Stimulated activated naive CD8-positive, alpha-beta T cell treated with anti-CD3 and anti-CD28 coated beads, Interleukin-15, Interleukin-2, amounts not matched to agents 100 U/mL and 50 U/mL, for 24 hours (primary cell): ENCODE measurements at places on chromosomes 7 and 10.

- DNase-seq = no peak
Observed at GRCh38 chr10:63920926-63921325, 399.7 kb downstream of the REEP3 start.

DNA sequence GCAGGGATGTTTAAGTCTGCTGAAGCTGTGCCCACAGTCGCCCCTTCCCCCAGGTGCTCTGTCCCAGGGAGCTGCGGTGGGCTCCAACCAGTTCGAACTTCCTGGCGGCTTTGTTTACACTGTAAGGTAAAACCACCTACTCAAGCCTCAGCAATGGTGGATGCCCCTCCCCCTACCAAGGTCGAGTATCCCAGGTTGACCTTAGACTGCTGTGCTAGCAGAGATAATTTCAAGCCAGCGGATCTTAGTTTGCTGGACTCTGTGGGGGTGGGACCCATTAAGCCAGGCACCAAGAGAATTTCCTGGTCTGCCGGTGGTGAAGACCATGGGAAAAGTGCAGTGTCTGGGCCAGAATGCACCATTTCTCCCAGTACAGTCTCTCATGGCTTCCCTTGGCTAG lies 56.0 kb downstream of the CCDC7 start:
- no peak for DNase-seq

DNA sequence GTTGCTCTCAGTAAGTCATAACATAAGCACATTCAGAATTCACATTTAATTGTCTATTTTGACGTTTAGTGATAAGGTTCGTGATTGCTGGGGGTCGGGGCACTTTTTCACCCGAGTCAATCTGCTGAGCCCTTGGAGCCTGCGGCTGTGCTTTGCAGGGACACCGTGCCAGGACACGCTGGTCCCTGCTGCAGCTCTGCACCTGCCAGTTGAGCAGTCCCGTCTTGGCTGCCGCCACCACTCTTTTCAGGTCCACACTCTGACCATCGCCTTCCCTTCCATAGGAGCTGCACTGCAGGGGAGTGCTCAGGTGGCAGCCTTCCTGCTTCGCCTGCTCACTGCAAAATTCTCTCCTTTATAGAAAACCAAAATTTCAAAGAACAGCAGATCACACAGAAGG lies 36.4 kb downstream of the CUL1 start:
- DNase-seq = no peak

DNA sequence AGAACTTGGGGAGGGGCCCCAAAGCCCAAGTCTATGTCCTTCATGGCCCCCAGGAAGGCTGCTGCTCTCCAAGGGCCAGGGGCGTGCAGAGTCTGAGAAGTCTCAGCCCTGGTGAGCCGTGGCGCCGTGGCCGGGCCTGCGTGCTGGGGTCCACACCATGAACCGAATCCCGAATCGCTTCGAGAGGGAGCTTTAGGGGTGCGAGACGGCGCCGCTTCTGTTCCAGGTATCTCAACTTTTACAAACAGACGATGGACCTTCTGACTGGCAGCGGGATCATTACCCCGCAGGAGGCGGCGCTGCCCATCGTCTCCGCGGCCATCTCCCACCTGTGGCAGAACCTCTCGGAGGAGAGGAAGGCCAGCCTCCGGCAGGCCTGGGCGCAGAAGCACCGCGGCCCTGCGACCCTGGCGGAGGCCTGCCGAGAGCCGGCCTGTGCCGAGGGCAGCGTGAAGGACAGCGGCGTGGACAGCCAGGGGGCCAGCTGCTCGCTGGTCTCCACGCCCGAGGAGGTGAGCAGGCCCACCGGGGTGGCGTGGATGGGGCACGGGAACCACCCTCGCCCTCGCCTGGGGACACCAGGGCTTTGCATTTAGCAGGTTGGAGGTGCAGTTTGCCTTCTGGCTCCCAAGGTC lies 12.7 kb downstream of the STRA8 start:
- no peak for DNase-seq

DNA sequence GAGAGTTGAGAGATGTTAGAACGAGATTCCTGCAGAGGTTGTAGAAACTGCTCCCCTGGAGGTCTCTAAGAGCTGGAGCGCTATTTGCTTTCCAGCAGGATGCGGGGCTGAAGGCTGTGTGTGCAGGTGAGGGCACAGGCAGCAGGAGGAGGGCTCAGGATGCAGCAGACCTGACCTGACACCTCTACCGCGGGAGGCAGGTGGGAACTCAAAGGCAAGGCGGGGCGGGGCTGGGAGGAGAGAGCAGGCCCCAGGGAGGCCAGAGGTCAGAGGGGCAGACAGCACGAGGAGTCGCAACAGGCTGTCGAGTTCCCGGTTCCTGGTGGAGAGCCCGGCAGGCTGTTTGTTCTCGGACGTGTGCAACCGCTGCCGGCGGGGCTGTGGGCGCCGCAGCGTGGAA lies 7.9 kb upstream of the CRTAC1 start:
- no peak for DNase-seq
